Activated T-cell treated with anti-CD3 and anti-CD28 coated beads, Interleukin-2, amount 50 U/mL, for 72 hours (primary cell): ENCODE measurements at places on chromosomes 13 and 19. TPM values are rescaled to one million over a fixed set of nuclear protein-coding genes. Genes with fewer than 3 reads are reported as not detected.

The CACNA1A gene
- 0.37 TPM for total RNA-seq

GRCh38 chr19:37551129-37551993 is 43.2 kb downstream of the ZNF571 start:
- H3K27ac ChIP-seq, result peak overlapping the region; percentile 76
- no peaks in the 10 kb centered on the region for H3K27me3 ChIP-seq
- H3K36me3 ChIP-seq, result peaks cover 25% of the 10 kb centered on the region
- peak; percentile 70 for DNase-seq
- peaks cover 5% of the 10 kb centered on the region for H3K4me1 ChIP-seq

DNA sequence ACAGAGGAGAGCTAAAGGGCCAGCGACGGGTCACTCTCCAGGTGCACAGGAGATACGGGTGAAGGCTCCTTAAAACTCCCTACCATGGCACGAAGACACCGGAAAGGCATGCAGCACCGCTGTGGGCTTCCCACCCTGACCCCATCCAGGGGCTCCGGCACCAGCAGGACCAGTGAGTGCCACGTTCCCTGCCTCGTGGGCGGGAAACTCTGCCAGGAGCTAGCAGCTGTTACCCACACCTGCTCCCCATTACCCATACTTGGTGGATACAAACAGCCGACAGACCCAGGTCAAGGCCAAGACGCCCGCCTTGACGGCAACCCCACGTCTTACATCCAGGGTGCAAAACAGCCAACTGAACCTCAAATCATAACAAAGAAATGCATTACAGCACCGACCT is 56.7 kb downstream of the GNG7 start:
- no peaks in the 10 kb centered on the region for H3K36me3 ChIP-seq
- H3K4me1 ChIP-seq, result no peaks in the 10 kb centered on the region
- DNase-seq, result no peak
- H3K4me3 ChIP-seq, result no peak overlapping the region
- no peaks in the 10 kb centered on the region for H3K27me3 ChIP-seq

- H3K27ac ChIP-seq, result no peak overlapping the region
- no peak for DNase-seq
- H3K27me3 ChIP-seq, result peaks cover 23% of the 10 kb centered on the region
- H3K4me3 ChIP-seq, result no peak overlapping the region
Measured at GRCh38 chr19:15812060-15812722, 3.3 kb downstream of the OR10H1 start.

- H3K27me3 ChIP-seq, result peaks cover 93% of the 10 kb centered on the region
- peak; percentile 32 for DNase-seq
- peak overlapping the region; percentile 11 for H3K4me3 ChIP-seq
- H3K4me1 ChIP-seq, result peaks cover 17% of the 10 kb centered on the region
Measured at GRCh38 chr13:110421696-110422385, 114.8 kb downstream of the COL4A2 start.

DNA sequence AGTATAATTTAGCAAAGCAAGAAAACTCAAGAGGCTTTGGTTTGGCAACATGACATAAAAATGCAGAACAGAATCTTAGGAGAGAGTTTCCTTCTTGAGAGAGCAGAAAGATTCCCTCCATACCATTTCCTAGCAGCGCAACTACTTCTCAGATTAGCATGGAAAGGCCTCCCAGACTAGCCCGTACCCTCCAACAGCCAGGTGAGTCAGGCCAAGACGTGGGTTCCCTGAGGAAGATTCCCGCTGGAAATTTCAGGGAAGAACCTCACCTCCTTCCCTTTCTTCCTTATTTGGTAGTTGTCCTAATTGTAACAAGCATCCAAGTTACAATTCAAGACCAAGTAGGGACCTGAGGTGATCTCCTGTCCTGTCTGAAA is 12.3 kb downstream of the COL4A2 start:
- no peaks in the 10 kb centered on the region for H3K36me3 ChIP-seq
- H3K4me3 ChIP-seq, result no peak overlapping the region
- peaks cover 12% of the 10 kb centered on the region for H3K4me1 ChIP-seq
- no peak overlapping the region for H3K27ac ChIP-seq

- no peak overlapping the region for H3K27ac ChIP-seq
- peak; percentile 24 for DNase-seq
- peaks cover 59% of the 10 kb centered on the region for H3K4me1 ChIP-seq
- no peaks in the 10 kb centered on the region for H3K36me3 ChIP-seq
- peak overlapping the region; percentile 81 for H3K4me3 ChIP-seq
Measured at GRCh38 chr19:16326401-16327168, 2.0 kb downstream of the KLF2 start.

DNA sequence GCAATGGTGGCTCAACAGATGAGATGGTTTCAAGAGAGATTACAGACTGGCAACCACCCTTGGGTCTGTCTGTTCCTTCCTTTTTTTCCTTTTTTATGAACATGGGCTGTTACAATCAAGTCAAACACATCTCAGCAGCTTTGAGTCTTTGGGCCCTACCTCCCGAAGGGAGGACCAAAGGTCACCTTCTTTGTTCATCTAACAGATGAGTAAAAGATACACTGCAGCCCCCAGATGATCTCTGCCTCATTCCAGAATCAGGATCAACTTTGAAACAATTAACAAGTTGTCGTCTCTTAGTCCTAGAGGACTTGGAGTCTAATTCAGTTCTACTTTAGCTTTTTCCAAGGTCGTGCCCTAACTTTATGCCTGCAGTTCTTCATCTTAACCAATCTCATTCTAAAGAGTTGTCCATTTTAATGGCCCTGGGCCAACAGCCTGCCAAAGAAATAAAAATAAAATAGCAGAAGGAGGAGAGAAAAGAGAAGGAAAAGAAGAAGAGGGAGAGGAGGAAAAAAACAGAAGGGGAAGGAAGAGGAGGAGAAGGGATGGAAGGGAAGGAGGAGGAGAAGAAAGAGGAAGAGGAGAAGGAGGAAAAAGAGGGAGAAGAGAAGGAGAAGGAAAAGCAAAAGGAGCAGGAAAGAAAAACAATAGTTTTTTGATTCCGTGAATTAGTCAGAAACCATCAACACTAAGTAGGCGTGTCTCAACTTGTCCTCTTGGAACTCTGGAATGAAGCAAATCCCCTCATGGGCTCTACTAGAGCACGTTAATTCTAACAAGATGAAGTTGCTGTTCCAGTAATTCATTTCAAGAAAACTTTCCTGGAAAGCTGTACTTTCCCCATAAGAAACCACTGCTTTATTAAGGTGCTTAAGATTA is 281.2 kb downstream of the FOXO1 start:
- no peak overlapping the region for H3K4me3 ChIP-seq
- no peak for DNase-seq
- no peaks in the 10 kb centered on the region for H3K27me3 ChIP-seq
- peaks cover 45% of the 10 kb centered on the region for H3K4me1 ChIP-seq

DNA sequence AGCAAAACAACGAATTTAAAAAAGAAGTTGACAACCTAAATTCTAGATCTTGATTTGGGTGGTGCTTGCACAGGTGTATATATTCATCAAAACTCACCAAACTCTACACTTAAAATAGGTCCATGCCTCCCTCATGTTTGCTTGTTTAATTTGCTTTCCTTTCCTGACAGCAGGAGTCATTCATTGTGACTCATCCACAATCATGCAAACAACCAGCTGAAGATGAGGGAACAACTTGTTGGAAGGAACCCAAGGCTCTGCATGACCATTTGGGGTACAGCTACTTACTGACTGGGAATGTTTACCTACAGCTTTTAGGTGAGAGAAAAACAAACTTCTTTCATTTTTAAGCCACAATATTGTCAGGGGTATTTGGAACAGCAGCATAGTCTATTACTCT is 96.6 kb downstream of the RXFP2 start:
- no peak overlapping the region for H3K4me3 ChIP-seq
- no peaks in the 10 kb centered on the region for H3K36me3 ChIP-seq
- H3K27ac ChIP-seq, result no peak overlapping the region
- no peak for DNase-seq

DNA sequence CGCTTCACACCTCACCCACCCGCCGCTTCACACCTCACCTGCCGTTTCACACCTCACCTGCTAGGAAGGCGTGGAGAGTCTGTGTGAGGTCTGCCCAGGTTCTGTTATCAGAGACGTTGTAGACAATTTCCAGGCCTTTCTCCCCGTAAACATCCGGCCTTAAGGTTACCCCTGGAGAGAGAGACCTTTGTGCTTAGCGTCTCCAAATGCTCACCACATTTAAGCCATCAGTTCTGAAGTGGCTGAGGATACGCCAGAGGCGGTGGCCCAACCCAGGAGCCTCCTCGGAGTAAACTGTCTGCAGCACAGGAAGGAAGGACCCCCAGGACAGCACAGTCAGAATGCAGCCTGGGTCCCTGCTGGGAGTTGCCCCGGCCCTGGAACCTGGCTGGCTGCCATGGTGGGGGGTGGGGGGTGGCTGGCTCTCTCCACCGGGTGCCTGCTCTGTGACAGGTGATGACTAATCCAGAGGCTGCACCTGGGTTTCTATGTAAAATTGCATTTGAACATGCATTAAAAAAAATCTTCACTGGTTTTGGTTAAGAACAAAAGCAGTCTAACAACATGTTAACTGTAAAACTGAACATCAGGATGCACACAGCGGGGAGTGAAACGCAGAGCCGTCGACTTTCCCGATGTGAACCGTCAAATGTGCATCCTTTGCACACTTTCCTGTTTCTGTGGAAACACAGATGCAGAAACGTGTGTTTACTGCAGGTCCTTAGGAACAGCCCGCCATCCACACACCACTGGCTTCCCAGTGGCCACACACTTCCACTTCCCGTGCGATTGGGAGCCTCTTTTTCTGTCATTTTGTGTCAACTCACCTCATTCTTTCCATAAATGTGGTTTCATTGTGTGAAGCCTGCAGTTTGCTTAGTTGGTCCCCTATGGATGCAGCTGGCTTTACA is 4.5 kb downstream of the ATP4B start:
- H3K36me3 ChIP-seq, result no peaks in the 10 kb centered on the region
- H3K27ac ChIP-seq, result no peak overlapping the region
- H3K27me3 ChIP-seq, result no peaks in the 10 kb centered on the region
- H3K4me1 ChIP-seq, result peaks cover 13% of the 10 kb centered on the region
- DNase-seq, result no peak
- no peak overlapping the region for H3K4me3 ChIP-seq
